ENCODE measurements at places on chromosomes 2 and 18.

DNA sequence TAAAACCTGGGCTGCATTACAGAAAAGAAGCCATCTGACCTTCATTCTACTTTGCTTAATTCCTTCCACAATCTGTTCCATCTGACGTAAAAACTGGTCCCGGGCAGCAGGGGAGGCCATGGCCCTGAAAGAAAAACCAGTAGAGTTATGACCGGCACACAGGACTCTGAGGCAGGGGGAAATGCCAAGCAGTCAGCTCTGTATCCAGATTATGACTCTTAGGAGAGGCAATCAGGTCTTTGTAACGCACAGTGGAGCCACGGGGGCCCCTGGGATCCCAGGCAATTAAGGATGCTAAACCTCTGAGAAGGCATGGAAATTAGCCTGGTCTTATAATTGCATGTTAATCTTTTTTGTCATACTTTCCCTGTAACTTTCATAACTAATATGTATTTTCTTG, 78.4 kb downstream of the CCDC93 start:
- no peak for DNase-seq

- no peak for DNase-seq
Measured at GRCh38 chr18:495017-495416, 5.5 kb downstream of the COLEC12 start.

DNA sequence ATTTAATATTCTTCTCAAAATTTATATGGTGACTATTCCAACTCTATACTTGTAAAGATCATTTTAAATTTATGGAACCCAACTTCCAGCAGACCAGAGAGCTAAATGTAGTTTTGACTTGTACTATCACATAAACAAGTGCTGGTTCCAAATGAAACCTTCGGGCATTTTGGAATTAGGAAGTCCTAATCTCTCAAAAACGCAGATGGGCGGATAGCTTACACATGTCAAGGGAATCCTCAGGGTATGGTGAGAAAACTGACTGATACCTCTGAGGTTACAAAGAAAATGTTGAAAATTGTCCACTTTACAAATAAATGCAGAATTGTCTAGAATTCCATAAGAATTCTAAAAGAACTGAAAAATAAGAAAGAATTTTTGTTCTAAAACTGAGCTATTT, 224.1 kb downstream of the SS18 start:
- no peak for DNase-seq

GRCh38 chr2:15096873-15097272, 464.3 kb downstream of the NBAS start:
- no peak for DNase-seq

- no peak for DNase-seq
Measured at GRCh38 chr2:236843161-236843968, 242.3 kb upstream of the COPS8 start.

GRCh38 chr2:221914334-221914880, 342.3 kb upstream of the EPHA4 start:
- DNase-seq, result no peak

GRCh38 chr2:222623756-222624309, 32.1 kb downstream of the FARSB start:
- DNase-seq, result no peak

- no peak for DNase-seq
Measured at GRCh38 chr2:1796232-1796930, 52.1 kb upstream of the PXDN start.

DNA sequence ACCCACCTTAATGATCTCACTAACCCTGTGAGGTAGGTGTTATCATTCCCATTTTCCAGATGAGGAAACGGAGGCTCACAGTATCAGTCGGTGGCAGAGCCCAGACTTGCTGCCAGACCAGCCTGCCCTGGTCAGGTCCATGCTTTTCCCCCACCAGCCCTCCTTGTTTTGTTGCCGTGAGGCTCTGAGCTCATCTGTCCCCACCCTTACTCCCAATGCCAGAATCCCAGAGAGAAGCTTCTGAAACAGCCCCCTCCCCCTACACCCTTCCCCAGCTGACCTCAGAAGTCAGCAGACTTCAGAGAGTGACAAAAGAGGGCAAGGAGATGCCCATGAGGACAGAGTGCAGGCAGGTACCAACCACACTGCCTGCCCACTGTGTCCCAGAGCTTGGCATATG, 20.8 kb upstream of the TNS1 start:
- DNase-seq, result no peak

- peak; percentile 59 for DNase-seq
Measured at GRCh38 chr2:36618381-36618780, 20.4 kb upstream of the FEZ2 start.

- no peak for DNase-seq
Measured at GRCh38 chr2:105519516-105519915, 120.7 kb upstream of the FHL2 start.

- no peak for DNase-seq
Measured at GRCh38 chr18:70464343-70465114, 175.7 kb downstream of the SOCS6 start.

GRCh38 chr2:127128445-127128904, 21.5 kb upstream of the BIN1 start:
- DNase-seq, result no peak

GRCh38 chr2:86280191-86280667, 57.2 kb downstream of the REEP1 start:
- no peak for DNase-seq

GRCh38 chr2:207772081-207772843, 2.6 kb upstream of the FZD5 start:
- no peak for DNase-seq

- no peak for DNase-seq
Measured at GRCh38 chr18:35827275-35827902, 145.1 kb upstream of the RMP24 start.

DNA sequence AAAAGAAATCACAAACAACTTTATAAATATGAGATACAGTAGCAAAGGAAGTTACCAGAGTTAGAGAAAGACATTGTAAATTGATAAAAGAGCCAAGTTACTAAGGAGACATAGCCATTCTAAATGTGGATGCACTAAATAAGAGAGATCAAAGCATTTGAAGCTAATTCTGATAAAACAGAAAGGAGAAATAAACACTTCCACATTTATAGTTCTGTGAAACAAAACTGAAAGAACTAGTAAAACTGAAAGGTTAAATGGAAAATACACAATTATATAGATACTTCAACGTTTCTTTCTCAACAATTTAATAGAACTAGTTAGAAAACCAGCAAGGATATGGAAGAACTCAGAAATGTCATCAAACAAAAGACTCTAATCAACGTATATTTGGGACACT, 309.0 kb upstream of the CDH2 start:
- DNase-seq, result no peak

DNA sequence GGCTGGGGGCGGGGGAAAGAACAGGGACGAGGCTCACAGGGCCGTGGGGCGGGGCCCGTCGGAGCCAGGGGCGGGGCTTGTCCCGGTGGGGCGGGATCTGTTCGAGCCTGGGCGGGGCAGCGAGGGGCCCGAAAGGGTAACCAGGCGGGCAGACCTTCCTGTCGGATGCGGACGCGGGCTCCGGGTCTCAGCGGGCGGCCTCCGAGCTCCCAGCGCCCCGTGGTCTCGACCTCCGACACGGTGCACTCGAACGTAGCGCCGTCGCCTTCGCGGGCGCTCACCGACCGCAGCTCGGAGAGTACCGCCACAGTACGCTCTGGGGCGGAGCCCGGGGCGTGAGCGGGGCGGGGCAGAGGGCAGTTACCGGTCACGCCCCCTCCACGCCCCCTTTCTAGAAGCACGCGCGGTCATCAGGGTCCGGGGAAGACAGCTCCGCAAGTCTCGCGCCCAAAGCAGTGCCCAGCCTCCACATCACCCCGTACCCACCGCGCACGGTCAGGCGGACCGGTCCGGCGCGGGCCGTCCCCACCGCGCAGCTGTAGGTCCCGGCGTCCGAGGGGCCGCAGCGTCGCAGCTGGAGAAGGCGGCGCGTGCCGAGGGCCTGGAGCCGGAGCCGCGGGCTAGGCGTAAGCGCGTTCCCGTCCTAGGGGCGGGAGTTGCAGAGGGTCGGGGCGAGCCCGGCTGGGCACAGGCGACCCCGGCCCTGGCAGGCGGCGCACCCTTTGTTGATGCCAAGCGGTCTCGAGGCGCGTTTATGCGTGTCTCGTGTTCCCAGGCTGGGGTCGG, 8.7 kb downstream of the TMEM198 start:
- no peak for DNase-seq

GRCh38 chr2:20378341-20378740, 27.7 kb upstream of the PUM2 start:
- DNase-seq, result no peak

DNA sequence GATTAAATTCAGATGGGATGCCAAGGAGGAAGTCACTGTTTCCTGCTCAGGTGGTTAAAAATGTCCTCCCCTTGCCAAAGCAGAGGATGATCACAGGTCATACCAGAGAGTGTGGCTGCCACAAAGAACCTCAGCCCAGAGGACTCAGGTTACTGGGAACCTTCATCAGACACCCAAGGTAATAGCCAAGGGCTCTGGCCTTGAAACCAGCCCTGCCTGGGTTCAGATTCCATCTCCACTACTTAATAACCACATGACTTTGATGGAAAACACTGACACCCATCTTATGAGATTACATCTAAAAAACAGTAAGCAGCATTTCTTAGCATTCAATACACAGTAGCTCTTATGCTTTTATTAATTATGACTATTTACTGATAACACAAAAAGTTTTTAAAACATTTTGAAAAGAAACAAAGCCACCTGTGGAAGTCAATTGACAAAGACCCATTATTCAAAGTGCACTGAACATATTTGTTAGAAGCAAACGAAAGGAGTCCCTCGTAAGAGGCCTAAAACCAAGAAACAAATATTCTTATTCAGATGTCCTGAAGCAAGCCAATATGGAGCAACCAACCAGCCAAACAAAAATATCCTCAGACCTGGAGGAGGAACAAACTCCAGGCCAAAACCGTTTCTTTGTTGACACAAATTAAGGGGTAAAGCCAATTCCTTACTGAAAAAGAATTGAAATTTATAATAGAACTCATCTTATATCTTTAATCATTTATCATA, 241.5 kb downstream of the RNF152 start:
- no peak for DNase-seq

GRCh38 chr2:60499651-60500265, 53.7 kb downstream of the BCL11A start:
- no peak for DNase-seq

- no peak for DNase-seq
Measured at GRCh38 chr2:241302759-241303651, 12.5 kb downstream of the HDLBP start.

GRCh38 chr2:229868794-229869193, 53.0 kb downstream of the TRIP12 start:
- no peak for DNase-seq

GRCh38 chr2:9145109-9145751, 61.4 kb upstream of the ASAP2 start:
- DNase-seq, result no peak

- DNase-seq, result no peak
Measured at GRCh38 chr2:8661736-8662135, 20.1 kb upstream of the ID2 start.

DNA sequence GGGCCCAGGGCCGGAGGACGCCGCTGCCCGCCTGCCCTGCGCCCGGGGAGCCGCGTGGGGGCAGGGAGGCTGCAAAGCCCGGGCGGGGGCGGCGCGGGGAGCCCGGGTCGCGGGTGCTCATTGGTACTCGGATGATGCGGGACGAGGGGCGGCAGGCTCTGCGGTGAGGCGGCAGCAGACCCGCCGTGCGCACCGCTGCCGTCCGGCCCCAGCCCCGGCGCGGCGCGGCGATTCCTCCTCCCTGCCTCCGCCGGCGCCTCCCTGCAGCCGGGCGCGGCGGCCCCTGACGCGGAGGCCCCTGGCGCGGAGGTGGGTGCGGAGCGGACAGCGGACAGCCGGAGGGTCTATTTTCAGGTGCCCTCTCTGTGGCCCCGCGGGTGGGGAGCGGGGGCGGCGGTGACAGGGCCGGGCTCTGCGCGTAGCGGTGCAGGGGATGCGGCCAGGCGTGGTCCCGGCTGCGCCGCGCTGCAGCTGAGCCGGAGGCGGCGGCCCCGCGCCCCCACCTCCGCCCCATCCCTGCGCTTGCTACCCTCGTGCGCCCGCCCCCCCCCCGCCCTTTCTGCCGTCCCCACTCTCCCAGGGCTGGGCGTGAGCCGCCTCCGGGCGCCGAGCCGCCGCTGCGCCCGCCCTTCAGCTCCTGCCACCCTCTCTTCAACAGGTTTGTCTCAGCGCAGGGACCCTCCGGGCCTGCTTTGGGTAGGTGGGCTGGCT, 640 bp downstream of the SPTBN1 start:
- no peak for DNase-seq

GRCh38 chr2:18398833-18399232, 161.6 kb downstream of the RDH14 start:
- DNase-seq, result no peak

GRCh38 chr2:66805016-66805865, 370.3 kb downstream of the MEIS1 start:
- DNase-seq, result no peak

- no peak for DNase-seq
Measured at GRCh38 chr2:62265106-62265505, 69.2 kb downstream of the B3GNT2 start.

- DNase-seq, result no peak
Measured at GRCh38 chr2:31378389-31378788, 36.2 kb downstream of the XDH start.

- no peak for DNase-seq
Measured at GRCh38 chr2:28193630-28194403, 198.8 kb upstream of the FOSL2 start.

- DNase-seq, result no peak
Measured at GRCh38 chr2:205775097-205775877, 93.0 kb downstream of the NRP2 start.

GRCh38 chr2:88831792-88832248, 140.3 kb downstream of the RPIA start:
- DNase-seq, result no peak

- DNase-seq, result no peak
Measured at GRCh38 chr2:202870431-202871299, 901 bp downstream of the ICA1L start.

GRCh38 chr2:46716927-46717326, 198.7 kb downstream of the MCFD2 start:
- no peak for DNase-seq

GRCh38 chr2:176885661-176886060, 326.9 kb upstream of the HNRNPA3 start:
- DNase-seq, result no peak

GRCh38 chr18:12679183-12679786, 21.4 kb upstream of the SPIRE1 start:
- DNase-seq, result no peak
